NCI-H2081 (cell line): ENCODE measurements at places on chromosomes 7 and 10.

DNA sequence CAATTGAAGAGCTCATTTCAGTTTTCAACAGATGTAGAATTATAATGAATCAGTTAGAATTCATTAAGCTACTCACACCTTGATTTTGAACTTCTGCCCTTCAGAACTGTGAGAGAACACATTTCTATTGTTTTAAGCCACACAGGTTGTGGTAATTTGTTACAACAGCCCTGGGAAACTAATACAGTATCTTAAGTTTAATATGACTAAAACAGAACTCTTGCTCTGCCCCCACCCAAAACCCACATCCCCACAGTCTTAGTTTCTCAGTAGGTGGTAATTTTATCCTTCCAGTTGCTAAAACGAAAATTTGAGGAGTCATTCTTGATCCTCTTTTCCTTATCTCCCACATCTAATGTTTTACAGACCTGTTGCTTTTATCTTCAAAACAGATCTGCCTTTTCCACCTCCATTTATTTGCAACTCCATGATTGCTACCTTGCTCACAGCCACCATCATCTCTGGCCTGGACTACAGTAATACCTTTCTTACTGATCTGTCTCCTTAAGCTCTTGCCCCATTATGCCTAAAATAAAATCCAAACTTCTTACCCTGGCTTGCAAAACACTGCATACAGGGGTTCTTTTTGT lies 72.8 kb upstream of the NXPH1 start:
- no peak for DNase-seq

DNA sequence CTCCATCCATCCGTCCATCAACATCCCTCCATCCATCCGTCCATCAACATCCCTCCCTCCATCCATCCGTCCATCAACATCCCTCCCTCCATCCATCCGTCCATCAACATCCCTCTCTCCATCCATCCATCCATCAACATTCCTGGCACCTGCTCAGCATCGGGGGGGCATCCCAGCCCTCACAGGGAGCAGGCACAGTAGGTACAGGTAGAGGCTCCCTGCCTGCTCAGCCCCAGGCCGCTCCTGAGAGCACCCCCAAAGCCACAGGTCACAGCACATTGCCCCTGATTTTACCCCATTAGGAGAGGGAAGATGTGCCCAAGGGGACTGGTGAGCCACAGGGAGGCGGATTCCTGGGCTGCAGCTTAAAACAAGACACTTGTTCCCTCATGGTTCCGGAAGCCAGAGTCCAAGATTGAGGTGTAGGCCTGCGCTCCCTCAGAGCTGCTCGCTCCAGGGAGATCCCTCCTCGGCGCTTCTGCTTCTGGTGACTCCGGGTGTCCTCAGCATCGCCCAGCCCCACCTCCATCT lies 21.1 kb upstream of the CFAP46 start:
- DNase-seq: no peak

DNA sequence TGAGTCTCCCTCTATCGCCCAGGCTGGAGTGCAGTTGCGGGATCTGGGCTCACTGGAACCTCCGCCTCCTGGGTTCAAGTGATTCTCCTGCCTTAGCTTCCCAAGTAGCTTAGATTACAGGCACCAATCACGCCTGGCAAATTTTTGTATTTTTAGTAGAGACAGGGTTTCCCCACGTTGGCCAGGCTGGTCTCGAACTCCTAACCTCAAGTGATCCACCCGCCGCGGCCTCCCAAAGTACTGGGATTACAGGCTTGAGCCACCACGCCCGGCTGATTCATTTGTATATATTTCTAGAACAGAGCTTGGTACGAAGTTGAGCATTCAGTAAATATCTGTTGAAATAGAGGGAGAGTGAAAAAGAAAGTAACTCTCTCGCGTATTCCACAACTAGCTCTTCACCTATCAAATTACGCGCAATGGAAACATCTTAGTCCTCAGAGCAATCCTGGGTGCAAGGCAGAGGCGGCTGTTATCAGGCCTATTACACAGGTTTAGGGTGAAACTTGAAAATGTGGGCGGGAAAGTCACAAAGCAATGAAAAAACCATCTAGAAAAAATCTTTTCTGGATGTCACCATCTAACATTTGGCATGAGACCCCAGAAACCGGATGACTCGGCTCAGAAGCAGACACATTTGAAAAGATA lies 707 bp upstream of the GHITM start:
- no peak for DNase-seq

DNA sequence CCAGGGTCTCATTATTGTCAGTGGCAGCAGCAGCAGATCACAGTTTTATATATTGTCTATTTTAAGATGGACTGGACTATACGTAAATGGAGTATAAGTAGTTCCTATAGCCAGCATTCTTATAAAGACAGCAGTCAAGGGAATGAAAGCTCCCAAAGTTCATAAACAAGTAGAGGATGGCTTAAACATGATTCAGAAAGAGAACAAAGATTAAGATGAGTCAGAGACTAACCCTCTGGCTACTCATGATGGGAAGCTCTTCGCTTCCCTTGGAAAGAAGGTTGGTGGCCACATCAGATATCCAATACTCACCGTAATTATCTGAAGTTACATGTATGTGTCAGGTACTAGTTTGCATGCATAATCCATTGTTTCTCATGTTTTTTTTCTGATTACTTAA lies 277.0 kb downstream of the INHBA start:
- DNase-seq: no peak

DNA sequence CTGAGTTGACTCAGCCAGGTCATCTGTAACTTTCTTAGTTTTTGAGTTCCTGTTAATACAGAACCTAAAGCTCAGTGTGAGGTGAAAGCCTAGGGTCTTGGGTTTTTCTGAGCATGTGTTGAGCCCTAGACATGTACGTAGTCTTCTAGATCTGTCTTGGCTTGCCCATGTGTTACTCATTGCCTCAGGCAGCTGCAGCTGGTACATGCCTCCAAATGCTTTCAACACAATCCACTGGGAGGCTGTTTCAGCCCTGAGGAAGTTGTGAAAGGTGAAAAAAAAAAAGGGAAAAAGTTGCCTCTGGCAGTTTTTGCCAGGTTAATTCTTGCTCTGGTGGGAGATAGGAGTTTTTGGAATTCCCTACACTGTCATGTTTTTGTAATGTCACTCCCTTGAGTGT lies 134.6 kb downstream of the RNF216 start:
- no peak for DNase-seq

GRCh38 chr7:155495440-155496248 lies 37.7 kb downstream of the EN2 start:
- no peak for DNase-seq

GRCh38 chr7:28417321-28417940 lies 5.1 kb downstream of the CREB5 start:
- no peak for DNase-seq

- DNase-seq: no peak
Observed at GRCh38 chr10:80196270-80196949, 8.9 kb downstream of the ANXA11 start.

DNA sequence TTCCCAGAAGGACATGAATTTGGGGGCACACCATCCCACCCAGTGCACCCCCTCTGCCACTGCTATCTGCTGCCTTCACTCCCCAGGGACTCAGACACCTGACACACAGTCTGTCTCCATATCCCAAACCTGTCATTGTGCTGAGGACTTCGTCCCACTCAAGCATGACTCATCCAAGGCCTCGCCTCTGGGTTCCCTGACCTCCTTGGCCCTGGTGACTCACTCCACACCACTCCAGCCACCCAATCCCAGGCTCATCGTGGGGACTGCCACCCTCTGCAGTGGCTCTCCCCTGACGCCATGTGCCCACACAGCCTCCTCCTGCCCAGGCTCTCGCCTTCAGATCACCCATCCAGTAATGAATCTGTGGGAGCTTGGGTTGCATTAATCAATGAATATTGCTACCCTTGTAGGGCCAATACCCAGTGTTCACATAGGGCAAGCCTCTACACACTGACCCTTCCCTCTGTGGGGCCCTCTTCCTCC lies 6.6 kb upstream of the INSIG1 start:
- no peak for DNase-seq

DNA sequence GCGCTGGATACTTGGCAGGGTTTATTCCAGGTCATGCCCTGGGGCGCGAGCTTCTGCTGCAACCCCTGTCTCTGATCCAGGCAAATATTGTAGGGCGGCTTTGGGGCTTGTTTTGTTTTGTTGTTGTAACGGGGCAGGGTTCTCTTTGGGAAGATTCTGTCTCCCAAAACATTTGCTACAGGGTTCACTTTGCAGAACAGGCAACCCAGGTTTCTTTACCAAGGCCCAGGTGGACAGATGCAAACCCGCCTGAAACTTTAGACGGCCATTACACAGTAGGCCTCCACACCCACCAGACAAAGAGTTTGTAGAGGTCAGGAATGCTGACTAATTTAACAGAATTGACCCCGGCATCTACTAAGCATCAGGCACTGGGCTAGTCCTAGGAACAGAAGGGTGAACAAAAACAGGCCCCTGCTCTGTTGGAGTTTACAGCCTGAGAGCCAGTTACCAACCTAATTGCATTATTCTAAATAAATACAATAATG lies 567 bp upstream of the CDCA7L start:
- DNase-seq: no peak

DNA sequence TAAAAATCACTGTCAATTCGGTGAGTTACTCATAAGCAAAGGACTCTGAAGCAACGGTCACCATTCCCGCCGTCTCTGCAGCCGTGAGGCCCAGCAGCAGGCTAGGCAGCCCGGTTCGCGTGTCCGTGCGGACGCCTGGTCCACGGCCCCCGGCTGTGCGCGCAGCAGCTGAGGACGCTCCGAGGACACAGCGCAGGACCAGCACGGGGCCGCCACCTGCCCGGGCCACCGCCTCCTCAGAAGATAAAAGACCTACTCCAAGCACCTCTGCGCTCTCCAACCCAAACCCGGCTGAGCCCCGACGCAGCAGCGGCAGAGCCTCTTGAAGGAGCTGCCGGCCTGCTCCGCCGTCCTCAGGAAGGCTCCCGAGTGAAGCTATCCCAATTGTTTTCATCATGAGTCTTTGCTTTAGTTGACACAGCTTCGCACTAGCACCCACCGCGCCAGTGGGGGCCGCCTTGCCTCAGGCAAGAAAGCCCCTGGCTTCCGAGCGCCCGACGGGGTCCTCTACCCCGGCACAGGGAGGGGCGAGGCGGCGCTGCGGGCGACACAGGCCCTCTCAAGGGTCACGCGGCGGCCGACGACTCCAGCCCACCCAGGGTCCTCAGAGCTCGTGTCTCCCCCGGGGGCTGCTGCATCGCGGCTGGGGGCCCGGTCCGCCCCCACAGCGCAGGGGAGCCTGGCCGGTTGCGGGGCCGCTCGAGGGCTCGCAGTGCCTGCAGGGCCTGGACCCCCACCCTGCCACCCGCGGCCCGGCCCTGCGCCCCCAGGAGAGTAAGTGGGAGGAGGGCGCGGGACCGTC lies 16.9 kb upstream of the GPR146 start:
- no peak for DNase-seq

- no peak for DNase-seq
Observed at GRCh38 chr10:51029172-51029641, 45.1 kb upstream of the PRKG1 start.

DNA sequence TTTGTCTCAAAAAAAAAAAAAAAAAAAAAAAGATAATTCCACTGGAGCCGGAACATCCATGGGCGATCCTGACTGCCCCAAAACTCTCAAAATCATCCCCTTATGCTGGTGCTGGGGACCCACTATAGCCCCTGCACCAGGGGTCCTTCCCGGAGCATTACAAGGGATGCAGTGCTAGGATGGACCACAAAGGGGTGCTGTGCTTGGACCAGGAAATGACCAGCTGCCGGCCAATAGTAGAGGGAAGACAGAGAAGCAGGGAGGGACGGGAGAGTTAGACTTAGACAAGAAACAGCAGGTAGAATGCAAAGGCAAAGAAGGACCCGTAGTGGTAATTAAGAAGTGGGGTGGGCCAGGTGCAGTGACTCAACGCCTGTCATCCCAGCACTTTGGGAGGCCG lies 40.5 kb downstream of the RCC1L start:
- no peak for DNase-seq

GRCh38 chr10:119327096-119327745 lies 119.8 kb downstream of the GRK5 start:
- DNase-seq: no peak

DNA sequence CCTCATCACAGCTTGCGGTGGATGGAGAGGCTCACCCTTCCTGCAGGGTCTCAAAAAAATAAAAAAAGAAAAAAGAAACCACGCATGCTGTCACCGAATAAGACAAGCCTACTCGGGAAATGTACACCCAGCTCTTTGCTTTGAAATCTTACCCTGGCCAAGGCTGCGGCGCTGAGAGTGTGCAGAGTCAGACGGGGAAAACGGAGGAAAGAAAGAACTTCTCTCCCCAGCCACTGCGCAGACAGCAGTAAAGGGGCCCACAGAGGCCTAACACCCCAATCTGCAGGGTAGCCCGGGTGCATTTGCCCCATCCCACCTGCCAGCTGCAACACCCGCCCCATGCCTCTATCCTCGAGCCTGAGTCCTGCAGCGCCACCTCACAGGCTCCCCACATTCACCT lies 14.8 kb downstream of the SLIT1 start:
- DNase-seq: no peak

GRCh38 chr10:62993121-62993520 lies 140.0 kb upstream of the NRBF2 start:
- DNase-seq: no peak

DNA sequence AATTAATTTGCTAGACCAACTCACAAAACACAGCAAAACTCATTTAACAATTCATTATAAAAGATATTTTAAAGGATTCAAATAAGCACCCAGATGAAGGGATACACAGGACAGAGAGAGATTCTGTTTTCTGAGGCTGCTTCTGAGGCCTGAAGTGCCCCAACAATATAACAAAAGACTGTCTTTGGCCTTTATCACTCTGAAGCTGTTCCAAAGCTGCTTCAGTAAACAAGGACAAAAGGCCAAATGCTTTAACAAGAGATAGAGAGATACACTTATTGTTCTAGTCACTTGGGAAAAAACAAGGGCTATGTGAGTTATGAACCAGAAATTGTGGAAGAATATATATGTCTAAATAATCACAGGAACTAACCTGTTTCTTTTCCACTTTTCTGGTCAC lies 223.7 kb downstream of the CXCL12 start:
- DNase-seq: no peak

- DNase-seq: no peak
Observed at GRCh38 chr7:4836206-4836661, 25.6 kb downstream of the PAPOLB start.

- DNase-seq: no peak
Observed at GRCh38 chr10:22646388-22646853, 68.0 kb downstream of the PIP4K2A start.

DNA sequence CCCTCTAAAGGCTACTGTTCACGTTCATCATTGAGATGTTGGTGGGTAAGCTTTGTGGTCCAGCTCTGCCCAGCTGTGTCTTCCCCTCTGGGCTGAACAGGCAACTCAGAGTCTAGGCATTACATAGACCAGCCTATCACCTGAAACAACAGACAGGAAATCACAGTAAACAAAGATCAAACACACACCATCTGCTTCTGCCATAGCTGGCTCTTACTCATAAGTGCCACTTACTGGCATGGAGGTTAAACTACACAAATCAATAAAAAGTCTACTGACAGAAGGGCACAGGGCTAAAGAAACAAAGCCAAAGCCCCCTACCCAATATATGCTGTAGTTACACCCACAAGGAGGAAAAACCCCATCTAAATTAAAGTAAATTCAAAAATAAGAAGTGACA lies 35.0 kb downstream of the SEPTIN14 start:
- DNase-seq: no peak
